ENCODE measurements at places on chromosomes 3 and 15.

- no peak for DNase-seq
These were observed 12.5 kb downstream of the FBLN2 start for GRCh38 chr3:13561376-13561775.

DNA sequence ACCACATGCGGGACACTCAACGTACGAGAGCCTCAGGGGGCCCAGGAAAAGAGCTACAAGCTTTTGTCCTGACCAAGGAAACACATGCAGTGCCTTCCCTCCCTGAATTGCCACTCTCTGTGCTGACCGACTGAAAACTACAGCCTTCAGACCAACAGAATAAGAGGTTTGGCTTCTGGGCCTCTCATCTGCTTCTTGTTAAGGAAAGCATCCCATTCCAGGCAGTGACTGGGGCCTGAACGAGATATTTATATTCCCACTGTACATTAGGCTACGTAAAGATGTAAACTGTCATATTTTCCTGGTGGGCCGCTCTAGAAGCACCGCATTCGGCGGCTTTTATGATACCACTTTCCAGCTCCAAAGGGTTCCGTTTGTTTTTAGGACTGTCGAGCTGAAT is 208.9 kb upstream of the TPM1 start:
- no peak for DNase-seq

- no peak for DNase-seq
These were observed 40.5 kb downstream of the DPPA2 start for GRCh38 chr3:109275702-109276293.

DNA sequence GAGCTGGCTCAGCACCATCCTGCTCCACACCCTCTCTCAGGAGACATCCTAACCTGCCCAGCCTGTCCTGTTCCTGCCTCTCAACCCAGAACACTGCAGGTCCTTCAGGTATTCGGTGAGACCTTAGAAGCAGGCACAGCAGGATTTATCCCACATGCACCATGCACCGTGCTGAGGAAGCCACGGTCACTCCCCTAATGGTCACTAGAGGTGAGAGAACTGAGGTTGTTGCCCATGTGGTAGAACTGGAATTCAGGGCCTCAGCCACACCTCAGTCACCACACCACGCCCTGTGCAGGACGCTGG is 36.9 kb downstream of the APBA2 start:
- DNase-seq: no peak

GRCh38 chr15:47412136-47412535 is 305.2 kb upstream of the SEMA6D start:
- DNase-seq: no peak

DNA sequence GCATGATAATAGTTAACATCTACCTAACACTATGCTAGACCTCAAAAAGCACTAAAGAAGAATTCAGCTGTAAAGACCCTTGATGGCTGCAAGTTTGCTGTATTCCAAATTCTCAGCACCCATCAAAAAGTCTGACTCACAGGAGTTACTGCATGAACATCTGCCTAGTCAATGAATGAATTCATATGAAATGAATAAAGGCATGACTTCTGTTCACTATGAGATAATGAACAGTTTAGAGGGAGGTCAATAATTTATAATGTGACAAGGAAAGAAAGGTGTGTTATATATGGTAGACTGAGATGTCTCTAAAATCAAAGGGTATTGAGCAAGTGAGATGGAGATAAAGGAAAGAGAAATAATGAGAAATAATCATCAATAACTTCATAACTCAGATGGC is 508.2 kb upstream of the TGFBR2 start:
- no peak for DNase-seq

GRCh38 chr3:151770956-151771355 is 37.2 kb downstream of the AADACL2 start:
- no peak for DNase-seq

DNA sequence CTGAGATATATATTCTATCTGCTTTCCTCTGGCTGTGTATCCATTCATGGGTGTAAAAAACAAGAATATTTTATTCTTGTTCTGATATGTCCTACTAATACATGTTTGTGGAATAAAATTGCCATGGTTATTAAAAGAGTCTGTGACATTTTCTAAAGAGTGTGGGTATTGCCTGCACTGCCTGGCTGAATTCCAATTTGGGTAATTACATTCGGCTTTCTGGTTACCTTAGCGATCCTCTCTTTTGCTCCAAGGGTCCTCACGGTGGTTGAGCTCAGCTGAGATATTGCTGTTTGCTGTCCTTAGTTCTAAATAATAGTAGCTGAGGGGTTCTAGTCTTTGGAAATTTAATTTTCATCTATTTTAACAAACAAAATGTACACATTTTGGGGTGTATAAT is 301.4 kb upstream of the DNAJC19 start:
- DNase-seq: no peak

- DNase-seq: no peak
These were observed 17.0 kb downstream of the DTWD1 start for GRCh38 chr15:49637857-49638256.

DNA sequence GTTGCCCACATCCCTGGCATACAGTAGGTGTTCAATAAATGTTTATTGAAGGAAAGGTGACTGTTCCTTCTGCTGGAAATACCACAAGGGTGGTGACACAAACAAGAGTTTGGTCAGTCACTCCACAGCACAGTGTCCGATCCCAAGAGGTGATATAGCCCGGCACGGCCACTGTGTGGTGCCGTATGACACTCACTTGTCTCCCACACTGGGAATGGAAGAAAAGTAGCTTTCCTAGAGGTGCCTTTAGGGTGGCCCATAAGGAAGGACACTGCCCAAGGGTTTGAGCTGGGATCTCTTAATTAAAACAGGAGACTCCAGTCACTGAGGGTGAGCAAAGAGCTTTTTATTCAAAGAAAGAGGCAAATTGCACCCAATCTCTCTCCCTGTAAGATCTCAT is 40.5 kb downstream of the TGM4 start:
- no peak for DNase-seq

- no peak for DNase-seq
These were observed 16.4 kb downstream of the STAB1 start for GRCh38 chr3:52511509-52511908.

GRCh38 chr3:130897316-130897715 is 3.4 kb downstream of the ATP2C1 start:
- DNase-seq: no peak

DNA sequence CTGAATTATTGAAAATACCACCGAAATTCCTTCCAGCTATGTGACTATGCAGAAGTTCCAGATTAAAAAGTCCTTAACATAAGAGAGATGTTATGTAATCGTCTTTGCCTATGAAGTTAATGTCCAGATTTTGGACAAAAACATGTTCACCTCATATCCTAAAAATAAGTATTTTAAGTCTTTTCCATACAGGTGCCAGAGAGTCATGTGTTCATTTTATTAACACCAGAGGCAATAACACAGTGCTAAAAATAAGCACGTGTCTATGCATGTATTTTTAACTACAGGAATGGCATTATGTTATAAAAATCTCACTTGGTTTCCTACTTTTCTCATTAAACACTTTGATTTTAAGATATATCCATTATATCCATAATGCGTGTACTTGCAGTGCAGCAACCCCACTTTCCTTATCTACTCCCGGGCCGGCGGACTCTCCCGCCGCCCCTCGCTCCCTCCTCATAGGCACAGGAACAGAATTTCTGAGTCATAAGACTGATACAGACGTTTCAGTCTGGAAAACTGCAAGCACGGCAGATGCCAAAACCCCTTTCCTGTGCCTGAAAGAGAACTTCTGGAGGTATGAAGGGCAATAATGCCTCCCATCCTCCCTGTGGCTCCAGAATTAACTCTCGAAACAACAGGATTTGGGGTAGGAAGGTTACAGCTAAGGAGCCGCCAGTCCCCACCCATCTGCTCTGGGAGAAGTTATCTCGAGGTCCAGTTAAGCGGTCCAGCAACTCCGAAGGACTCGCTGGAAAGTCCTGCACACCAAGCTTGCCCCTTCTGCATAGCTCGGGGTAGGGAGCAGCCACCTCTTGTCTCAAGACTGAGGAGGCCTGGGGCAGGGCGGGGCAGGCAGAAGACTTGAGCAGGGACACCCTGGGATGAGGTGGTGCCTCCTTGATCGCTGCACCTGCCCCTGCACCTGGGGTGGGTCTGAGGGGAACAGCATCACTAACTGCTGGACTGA is 22.3 kb upstream of the PSTPIP1 start:
- DNase-seq: no peak

DNA sequence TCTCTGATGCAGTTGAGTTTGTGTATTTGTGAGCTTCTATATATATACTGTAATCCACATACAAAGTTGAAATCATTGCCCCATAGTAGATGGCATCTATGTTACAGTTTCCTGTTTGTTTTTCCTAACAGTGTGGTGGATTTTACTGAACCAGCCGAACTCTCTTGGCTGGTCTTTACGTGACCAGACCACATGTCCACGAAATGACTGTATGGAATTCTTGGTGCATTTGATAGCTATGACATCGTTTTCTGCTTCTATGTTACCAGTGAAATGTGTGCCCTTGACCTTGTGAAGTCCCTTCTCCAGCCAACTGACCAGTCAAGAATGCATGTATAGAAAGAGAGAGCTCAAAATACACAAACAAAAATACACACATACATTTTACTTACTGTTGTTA is 1.8 kb downstream of the KCNMB2 start:
- no peak for DNase-seq

- no peak for DNase-seq
These were observed 117.0 kb upstream of the MRPL3 start for GRCh38 chr3:131619821-131620220.

DNA sequence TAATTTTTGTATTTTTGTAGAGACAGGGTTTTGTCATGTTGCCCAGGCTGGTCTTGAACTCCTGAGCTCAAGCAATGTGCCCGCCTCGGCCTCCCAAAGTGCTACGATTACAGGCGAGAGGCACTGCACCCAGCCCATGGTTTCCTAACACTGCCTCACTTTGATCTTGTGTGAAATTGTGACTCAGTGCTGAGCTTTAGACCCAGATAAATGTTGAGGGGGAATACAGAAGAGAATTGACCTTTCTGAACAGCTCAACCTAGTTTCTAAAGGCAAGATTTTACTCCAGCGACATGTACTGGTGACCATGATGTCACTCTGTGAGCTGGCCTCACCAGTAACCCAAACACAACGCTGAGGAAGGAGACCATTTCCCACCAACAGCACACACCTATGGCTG is 73.5 kb downstream of the ATP1B3 start:
- no peak for DNase-seq

GRCh38 chr15:81410318-81410753 is 36.3 kb upstream of the TMC3 start:
- DNase-seq: peak; percentile 7

DNA sequence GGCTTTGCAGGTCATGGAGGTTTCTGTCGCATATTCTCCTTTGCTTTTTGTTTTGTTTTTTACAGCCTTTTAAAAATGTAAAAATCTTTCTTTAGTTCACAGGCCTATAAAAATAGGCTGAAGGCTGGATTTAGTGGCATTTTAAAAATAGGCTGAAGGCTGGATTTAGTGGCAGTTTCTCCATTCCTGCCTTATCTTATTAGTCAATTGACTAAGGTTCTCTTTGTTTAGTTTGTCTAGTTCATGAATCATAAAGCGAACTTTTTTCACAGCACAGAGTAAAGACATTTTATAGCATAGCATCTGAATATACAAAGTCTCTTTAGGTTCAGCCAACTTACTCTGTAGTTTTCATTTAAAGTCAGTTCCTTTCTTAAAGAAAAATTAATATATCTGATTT is 31.4 kb downstream of the AP4E1 start:
- no peak for DNase-seq

DNA sequence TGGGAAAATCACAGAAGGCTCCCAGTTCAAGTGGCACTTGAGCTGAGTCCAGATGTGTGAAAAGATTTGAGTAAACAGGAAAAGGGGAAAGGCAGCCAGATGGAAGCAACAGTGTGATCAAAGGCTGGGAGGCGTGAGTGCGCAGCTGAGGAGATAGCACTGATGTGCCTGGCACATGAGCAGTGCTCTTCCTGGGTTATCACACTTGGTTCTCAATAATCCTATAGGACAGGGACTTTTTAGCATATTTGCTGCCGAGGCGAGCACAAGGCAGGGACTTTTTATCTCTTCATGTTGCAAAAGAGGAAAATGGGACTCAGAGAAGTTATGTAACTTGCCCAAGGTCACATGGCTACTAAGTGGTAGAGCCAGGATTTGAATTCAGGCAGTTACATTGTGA is 39.6 kb downstream of the CORO2B start:
- DNase-seq: no peak

GRCh38 chr3:46759239-46760167 is 41.8 kb upstream of the PRSS50 start:
- no peak for DNase-seq

GRCh38 chr3:89533275-89533674 is 425.9 kb downstream of the EPHA3 start:
- DNase-seq: no peak

GRCh38 chr15:27853624-27854455 is 245.3 kb downstream of the OCA2 start:
- no peak for DNase-seq

- DNase-seq: peak; percentile 30
These were observed 17.9 kb downstream of the SERP1 start for GRCh38 chr3:150528354-150528797.
